ENCODE measurements at places on chromosomes 3 and 15. TPM values are rescaled to one million over a fixed set of nuclear protein-coding genes. Genes with fewer than 3 reads are reported as not detected.

The PLOD2 gene
- total RNA-seq, result 84.0 TPM

The SNRPN gene
- not detected for total RNA-seq

The TMCO5A gene
- not detected for total RNA-seq

The LRRIQ4 gene
- total RNA-seq, result 0.27 TPM

The GOLGA8J gene
- total RNA-seq, result not detected

DNA sequence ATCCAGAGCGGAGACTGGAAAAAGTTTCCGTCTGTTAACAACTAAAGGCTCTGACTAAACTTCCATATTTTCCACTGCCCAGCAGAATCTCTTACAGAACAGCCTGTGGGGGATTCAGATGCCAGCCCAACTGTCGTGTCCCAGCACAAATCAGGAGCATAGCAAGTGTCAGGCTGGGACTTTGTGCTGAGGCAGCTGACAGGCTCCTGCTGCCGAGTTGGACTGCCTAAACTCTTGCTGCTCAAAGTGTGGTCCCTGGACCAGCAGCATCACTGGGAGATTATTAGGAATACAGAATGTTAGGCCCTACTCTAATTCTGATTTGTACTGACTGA, 31.2 kb upstream of the CMTM7 start:
- DNase-seq, result no peak

DNA sequence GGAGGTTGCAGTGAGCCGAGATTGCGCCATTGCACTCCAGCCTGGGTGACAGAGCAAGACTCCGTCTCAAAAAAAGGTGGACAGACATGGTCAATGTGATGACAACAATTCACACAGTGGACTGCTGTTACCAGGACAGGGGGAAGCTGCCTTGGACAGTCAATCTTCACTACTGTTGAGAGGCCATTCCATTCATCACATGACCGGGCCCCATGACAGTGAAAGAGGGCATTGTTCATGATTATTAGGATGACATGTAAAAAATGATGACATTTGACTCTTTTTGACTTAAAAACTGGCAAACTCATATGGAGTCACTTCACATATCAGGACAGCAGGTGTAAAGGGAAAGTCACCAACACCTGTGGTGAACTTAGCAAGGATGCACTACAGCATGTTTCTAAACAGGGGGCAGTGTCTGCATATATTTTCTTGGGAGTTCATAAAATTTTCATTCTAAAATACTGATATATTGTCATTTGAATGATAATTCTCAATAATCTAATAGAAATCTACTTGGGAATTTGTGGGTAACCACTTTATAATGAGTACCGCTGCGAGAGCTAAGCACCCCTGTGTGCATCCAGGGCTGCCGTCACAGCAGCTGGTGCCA, 34.2 kb upstream of the LDHAL6B start:
- no peak for DNase-seq

DNA sequence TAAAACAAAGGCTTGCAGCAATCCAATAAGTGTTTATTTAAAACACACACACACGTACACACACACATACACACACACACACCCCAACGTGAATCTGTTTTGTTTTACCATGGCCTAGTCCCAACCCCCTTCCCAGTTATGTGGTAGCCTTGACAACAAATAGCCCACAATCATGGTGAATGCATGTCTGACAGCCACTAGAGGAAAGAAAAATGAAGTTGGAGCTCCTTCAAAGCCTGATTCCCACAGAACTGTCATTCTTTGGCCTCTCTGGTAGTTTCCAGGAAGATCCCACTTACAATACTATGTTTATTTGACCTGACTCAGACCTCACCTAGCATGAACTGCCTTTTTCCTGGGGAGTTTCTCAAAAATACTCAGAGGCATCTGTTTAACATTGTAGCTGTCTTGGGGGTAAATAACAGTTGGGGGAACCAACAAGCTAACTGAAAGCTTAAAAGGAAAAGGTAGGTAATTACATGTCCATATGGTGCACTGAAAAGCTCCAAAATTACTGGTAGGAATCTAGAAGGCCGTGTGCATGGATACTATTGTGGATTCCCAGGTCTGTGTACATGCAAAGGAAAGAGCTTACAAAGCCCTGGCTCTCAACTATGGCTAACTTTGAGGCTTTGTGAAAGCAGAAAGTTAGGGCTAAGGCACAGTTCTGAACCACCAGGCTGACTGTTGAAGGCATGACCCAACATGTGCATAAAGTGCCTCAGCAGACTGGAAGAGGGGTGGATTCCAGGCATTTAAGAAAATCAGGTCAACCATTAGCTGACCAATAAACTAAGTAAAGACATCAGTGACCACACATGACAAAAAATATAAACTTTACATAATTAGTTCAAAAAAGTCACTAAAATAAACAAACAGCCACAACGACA, 65.3 kb downstream of the FAIM start:
- no peak for DNase-seq

DNA sequence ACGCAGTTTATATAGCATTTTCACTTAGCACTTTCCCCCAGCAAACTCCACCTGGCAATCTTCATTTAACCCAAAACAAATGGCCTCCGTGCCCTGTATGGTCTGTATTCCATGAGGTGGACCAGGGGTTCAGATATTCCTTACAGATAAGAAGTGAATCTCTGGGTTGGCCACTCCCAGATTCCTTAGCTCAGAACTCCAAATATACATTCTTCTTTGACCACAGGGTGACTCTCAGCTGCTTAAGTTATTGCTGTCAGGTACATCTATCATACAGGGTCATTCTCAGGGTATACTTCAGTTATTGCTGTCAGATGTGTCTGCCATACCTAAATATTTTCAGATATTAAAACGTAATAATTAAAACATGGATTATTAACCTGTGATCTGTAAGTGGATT, 229.8 kb downstream of the TBL1XR1 start:
- DNase-seq, result no peak

DNA sequence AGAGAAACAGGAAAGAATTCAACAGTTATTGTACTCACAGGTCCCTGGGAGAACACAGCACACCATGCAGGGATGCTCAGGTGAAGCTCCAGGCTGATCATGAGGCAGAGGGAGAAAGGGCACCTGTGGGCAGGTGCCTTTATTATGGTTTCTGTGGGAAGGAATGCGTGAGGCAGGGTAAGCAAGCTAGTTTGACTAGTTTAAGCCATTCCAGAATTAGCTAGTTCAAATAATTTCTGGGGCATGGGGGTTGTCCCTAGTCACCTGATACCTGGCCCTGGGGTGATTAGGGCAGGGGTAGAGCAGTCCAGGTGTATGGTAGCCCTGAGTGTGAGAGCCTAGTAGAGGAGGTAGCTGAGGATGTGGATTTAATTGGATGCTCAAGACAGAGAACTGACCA, 47.9 kb upstream of the DCLK3 start:
- peak; percentile 4 for DNase-seq

GRCh38 chr3:27194861-27195483, 174.2 kb downstream of the NEK10 start:
- DNase-seq, result no peak

DNA sequence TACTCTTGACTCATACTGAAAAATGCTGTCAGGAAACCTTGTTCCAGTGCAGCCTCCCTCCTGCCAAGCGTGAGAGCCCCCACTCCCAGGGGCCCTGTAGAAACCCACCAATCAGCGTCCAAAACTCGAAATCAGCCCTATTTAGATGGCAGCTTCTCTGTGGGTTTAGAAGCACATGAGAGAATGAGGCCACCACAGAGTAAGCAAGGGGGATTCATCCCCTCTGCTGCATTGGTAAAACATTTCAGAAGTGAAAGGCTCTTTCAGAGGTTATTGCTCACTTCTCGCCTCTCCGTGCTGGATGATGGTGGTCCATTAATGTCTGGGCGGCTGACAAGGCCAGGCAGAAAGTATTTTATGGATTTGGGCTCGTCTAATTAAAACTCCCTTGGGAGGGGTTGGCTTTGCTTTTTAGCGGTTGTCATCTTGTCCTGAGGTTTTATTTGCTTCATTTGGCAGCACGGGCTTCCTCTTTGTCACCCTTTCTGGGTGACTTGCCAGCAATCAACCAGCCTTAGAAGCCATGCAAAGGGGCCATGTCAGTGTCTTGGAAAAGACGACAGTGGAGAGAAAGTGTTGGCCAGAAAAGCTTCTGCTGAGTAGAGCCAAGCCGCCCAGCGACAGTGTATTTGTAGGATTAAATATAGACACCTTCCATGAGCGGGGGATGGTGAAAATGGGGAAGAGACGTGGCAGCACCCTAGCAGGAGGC, 145.5 kb downstream of the ATP10A start:
- no peak for DNase-seq

GRCh38 chr3:181771120-181771519, 59.4 kb downstream of the SOX2 start:
- no peak for DNase-seq

- DNase-seq, result no peak
Observed at GRCh38 chr3:70805061-70805889, 492.8 kb upstream of the MDFIC2 start.

DNA sequence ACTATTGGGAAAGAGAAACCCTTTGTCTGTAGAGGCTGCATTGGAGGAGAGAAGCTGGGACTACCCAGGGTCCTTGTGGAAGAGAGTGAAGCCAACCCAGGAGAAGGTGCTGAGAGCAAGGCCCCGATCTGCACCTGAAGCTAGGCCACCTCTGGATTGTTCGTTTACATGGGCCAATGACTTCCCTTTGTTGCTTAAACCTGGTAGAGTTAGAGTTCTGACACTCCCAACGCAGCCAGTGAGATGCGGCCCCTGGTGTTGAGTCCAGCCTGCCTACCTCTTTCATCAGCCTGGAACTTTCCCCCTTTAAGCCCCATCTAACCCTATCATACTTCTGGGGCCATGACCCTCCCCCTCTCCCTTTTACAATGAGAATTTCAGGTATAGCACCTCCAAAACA, 30.8 kb downstream of the CCDC13 start:
- DNase-seq, result no peak
